Stimulated activated CD8-positive, alpha-beta memory T cell treated with anti-CD3 and anti-CD28 coated beads, Interleukin-2, amount 100 ng/mL, for 1 hour (primary cell): ENCODE measurements at places on chromosomes 12 and 14.

DNA sequence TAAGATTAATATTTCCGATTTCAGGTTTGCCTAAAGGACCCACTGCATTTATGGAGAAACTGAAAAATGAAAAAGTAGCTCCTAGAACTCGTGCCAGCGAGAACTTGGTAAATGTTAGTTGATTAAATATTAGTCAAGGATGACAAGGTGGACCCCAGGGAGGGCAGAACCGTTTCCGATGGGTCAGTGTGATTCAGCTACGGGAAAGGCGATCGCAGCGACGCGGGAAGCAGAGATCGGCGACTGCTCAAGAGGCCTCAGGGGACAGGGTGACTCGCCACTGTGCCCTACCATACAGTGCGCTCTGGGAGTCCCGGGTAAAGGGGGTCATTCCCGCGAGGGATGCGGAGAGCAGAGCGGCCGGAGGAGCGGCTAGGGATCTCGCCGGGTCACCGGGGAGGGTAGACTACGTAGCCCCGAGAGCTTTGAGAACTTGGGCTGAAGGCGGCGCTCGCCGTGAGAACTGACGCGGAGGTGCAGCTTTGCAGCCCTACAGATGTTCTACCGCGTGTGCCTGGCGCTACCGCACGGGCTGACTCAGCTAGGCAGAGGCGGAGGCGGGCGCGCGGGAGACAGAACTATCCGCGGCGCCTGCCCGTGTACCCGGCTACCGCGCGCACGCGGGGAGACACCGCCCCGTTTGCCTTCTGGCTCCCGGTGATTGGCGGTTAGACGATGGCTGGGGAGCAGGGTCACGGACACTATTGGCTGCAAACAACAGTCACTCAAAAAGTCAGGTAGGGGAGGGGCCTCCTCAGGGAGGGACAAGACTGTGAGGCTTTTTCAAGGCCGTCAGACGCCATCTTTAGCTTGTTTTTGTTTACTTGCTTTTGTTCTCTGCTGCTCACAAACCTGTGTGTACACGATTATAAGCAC is 3.2 kb downstream of the C14orf93 start:
- DNase-seq: peak; percentile 92

DNA sequence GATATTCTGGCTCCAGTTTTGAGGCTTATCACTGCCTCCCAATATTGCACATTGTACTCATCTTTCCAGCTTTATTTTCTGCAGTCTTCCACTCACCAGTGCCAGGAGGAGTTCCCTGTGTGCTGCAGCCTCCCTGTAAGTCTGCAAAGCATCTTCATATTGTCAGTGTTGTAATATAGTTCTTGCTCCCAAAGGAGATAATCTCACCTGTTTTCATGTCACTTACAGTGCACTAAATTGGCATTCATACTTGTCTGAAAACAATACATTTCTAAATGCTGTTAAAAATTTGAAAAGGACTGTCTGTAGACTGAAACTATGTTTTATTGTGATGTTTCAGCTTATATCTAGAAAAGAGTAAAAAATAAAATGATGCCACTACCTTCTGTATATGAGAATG is 146.8 kb upstream of the TMTC1 start:
- DNase-seq: no peak

- no peak for DNase-seq
Measured at GRCh38 chr14:103198131-103199105, 75.2 kb downstream of the TNFAIP2 start.

DNA sequence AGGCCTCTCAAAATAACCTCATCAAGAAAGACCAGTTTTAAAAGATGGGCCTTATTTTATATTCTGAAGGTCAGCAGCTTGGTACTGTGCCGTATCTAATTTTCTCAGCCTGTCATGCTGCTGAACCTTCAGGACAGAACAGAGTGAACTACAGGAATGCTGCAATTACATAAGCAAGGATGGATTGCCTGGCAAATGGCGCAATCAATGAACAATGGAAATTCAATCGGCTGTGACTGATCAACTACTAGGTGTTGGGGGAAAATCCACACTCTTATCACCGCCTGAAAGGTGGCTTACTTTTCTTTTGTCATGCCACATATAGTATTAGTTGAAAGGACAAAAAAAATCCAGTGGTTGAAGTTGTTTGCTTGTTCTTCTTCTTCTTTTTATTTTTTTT is 8.5 kb downstream of the ACSS3 start:
- DNase-seq: no peak

DNA sequence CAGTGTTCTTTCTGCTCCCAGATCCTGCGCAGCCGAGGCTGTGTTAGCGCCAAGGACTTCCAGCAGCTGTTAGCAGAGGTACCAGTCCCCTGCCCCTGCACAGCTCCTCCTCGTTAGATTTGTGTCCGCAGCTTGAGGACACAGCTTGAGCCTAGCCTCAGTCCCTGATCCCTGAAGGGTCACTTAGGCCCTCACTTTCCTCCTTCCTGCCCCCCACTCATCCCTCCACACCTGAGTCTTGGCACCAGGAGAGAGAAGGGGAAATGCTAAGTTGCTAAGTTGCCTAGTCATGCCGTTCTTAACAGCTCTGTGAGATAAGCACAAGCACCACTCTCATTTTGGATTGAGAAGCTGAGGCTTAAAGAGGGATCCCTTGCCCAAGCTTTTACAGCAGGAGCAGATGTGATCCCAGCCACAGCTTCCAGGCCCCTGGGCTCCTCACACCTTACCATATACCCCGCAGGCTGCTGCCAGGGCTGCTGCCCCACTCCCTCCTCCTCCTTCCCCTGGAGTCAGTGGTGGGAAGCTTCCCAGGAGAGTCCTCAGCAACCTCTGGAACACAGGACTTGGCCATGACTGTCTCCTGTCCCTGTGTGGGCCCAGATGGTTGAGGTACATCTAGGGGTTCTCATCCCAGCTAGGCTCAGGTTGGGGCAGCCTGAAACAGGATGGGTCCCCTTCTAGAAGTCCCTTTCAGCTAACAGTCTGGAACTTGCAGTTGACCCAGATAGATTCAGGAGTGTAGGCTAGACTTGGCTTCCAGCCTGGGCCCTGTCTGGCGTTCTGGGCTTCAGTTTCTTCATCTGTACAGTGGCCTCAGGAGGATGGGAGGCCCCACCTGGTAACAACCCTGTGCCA is 975 bp downstream of the OGFOD2 start:
- DNase-seq: no peak

GRCh38 chr12:89863493-89863938 is 154.9 kb upstream of the ATP2B1 start:
- no peak for DNase-seq

DNA sequence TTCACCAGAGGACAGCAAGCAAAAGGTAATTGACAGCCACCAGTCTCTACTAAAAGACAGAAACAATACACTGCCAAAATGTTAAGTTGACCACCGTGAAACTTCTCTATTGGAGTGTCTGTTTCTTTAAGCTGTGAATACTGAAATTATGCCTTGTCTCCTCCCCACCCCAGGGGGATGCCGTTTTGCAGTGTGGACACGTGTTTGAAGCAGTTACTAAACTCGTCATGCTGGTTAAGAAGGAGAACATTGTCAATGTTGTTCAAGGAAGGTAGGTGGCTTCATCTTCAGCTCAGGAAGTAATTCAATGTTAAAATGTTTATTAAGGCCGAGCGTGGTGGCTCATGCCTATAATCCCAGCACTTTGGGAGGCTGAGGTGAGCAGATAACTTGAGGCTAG is 32.8 kb downstream of the KCTD10 start:
- no peak for DNase-seq

GRCh38 chr12:49675137-49675536 is 32.1 kb downstream of the FMNL3 start:
- no peak for DNase-seq

DNA sequence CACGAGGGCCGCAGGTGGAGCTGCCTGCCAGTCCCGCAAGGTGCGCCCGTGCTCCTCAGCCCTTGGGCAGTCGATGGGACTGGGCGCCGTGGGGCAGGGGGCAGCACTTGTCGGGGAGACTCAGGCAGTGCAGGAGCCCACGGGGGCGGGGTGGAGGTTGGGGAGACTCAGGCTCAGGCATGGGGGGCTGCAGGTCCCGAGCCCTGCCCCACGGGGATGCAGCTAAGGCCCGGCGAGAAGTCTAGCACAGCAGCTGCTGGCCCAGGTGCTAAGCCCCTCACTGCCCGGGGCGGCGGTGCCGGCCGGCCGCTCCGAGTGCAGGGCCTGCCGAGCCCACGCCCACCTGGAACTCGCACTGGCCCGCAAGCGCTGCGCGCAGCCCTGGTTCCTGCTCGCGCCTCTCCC is 39.2 kb upstream of the P2RX7 start:
- DNase-seq: no peak

DNA sequence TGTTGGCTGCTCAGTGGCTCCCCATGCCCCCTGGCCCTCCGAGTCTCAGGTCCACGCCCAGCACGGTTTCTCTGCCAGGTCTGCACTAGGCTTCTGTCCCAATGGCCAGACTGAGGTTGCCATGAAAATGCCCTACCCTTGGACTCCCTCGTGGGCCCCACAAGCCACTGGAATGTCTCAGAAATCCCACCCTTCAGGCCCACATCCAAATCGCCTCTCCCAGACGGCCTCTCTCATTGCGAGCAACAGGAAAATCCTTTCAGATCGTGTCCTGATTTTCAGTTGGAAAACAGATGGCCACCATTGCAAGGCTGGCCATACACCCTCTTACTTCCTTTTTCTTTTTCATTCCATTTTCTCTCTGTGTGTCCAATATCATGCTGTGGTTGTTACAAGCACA is 77.3 kb downstream of the IRF2BPL start:
- DNase-seq: no peak

DNA sequence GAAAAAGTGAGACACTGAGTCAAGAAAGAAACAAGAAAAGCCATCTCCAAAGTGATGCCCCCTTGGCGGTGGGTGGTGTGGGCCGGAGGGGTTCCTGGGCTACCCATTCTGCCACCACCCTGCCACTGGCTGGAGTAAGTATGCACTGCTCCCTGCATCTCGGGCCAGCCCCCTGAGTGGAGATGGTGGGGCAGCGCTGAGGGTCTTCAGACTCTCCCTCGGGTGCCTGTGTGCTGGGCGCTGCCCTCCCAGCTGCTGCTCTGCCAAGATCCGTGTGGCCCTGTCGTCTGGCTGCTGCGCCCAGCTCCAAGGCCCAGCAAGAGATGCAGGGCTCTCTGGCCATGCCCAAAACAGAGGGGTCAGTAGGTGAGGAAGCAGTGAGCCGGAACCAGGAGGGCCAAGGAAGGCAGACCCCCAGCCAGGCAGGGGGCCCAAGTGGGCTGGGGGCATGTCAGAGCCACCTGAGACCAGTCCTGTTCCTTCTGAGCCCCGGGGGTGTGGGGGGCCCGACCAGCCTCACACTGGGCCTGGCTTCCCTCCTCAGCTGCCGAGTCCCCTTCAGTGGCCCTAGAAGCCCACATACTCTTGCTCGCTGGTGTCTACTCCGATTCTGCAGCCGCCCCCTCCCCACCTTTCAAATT is 5.2 kb downstream of the GPR132 start:
- no peak for DNase-seq

- no peak for DNase-seq
Measured at GRCh38 chr14:51780741-51781140, 79.7 kb upstream of the GNG2 start.

DNA sequence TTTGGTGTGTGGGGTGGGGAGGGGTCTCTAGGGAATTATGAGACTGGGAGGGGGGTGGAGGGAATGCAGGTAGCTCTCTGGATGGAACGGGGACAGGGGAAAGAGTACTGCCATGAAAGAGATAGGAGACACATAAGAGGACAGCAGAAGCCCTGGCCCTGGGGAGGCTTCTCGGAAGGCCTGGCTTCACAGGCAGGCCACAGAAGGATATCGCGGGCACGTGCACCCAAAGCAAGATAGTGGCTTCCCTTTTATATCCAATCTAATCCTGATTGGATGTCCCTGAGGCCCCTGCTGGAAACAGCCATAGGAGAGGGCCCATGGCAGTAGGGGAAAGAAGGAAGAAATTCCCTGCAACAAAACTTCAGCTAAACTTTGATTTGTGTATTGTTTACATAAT is 113.5 kb downstream of the GCH1 start:
- DNase-seq: no peak

DNA sequence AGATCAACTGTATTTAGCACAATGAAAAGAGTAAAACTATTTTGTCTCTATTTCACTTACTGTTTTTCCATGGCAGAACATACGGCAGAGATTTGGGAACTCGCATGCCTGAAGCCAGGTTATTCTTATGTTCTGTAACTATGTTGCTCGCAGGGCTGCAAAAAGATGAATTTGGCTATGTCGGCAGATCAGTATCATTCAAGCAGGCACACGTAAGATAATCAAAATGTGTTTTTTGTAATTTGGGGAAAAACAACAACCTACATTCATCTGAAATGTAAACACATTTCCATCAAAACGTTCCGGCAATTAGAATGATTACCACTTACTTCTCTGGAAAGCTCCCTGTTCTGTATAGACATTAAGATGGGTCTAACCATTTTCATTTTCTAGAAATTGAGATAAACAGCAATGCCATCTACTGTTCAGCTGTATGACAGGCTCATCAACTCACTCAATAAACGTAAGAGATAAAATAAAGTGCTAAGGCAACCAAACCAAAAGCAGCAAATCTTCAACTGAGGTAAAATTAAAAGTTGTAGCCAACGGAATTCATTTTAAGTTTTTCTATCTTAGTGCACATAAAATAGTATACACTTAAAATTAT is 13.0 kb downstream of the GTSF1 start:
- DNase-seq: no peak

- no peak for DNase-seq
Measured at GRCh38 chr12:117830471-117830870, 138.3 kb downstream of the KSR2 start.

GRCh38 chr12:124283326-124283725 is 11.6 kb upstream of the RFLNA start:
- no peak for DNase-seq
